ENCODE measurements at places on chromosomes 3 and 15.

DNA sequence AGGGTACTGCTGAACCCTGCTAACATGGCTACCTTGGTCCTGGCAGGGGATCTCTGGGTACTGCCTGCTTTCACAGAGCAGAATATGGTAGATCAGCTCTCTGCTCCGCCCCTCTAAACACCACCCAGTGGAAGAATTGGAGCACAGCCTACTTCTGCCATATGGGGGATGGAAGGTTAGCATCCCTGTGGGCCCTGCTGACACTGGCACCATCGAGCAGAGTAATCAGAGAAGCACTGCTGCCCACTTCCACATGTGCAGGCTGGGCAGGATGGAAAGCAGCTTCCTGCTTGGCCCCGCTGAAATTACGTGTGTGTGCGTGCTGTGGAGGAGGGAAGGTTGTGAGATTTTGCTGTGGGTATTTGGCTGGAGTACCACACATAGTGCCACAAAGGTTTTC, 24.8 kb downstream of the CCR1 start:
- DNase-seq = no peak

DNA sequence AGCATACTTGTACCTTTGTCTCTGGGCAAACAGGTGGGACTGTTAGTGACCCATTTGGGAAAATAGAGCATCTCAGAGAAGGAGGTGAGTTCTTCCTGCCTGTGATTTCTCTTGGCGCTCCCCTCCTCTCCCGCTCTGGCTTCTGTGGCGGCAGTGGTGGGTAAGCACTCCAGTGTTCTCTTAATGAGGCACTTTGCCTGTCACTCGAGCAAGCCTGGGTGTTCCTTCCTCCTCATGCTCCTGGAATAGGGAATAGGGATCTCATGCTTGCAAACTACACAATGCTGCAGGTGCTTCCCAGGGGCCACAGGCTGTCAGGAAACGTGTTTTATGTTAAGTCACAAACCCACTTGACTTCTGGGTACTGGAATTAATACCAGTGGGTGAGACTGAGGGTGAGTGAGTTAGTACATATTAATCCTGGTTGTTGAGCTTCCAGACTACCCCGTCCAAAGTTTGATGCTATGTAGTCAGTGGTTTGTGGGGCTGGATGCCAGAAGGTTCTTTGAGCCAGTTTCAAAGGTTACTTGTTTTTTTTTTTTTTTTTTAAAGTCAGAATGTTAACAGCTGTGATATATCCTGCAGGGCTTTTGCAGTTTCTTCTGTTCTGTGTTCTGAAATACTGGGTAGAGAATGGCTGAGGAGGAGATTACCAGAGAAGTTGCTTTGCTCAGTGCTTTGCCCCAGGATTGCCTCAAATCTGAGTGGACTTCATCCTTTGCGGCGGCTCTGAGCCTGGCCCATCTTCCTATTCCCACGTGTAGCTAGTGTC, 30.5 kb downstream of the EDEM1 start:
- DNase-seq = no peak

- DNase-seq = no peak
Observed at GRCh38 chr15:69161878-69162213, 1.4 kb downstream of the GLCE start.

DNA sequence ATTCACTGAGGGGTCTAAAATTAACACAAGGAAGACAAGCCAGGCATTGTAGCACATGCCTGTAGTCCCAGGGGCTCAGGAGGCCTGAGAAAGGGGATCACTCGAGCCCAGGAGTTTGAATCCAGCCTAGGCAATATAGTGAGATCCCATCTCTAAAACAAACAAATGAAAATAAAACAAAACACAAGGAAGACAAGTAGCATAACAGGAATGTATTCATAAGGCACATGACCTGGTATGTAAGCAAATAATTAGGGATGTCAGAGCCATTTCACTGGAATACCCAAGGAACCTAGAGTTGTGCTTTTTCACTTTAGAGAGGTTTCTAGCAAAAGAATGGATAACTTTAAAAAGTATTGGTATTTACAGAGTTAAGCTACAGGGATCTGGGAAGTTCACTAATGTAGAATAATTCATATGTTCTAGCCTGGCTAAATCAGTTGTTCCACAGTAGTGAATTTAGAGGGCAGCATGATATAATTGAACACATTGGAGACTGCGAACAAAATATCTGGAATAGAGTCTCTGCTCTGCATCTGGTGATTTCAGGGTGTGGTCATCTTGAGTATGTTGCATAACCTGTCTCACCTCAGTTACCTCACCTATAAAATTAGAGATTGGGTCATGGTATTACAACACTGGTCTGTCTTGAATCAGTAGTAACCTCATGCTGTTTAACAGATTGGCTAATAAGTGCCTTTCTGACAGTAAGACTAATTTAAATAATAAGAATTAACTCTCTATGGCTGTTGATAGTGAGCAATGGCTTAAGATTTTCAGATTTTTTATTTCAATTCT, 9.3 kb downstream of the GRAMD1C start:
- DNase-seq = no peak

DNA sequence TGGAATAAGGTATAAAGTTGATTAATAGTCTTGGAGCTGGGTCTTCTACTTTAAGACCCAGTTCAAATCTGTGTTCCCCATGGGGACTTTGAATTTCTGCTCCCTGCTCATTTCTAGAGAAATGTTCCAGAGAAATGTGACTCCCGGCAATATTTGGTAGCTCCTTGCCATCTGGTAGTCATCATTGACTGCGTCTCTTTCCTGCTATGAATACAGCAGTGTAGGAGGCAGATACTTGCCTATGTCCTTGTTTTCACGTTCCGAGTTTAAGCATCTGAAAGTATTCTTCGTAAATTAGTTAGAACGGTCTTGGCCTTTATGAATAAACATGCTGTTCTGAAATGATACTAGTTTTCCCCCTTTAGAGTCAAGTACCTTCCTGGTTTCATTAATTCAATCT, 352.9 kb downstream of the PTPRG start:
- DNase-seq = no peak

DNA sequence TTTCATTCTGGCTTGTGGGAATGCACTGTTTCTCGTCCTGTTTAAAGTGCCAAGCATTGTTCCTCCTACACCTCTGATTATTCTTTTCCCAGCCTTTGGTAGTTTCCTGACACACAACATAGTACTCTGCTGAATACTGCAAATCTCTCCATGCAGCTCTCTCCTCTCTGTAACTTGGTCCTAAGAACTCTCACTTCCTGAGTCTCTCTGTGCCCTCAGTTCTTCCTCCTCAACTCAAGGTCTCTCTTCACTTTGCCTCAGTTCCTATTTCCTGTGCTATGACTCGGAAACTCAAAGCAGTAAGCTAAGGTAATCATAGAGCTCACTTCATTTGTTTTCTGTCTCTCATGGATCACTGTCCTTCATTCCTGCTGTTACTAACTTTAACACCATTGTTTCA, 113.4 kb downstream of the ZNF280D start:
- DNase-seq = no peak

DNA sequence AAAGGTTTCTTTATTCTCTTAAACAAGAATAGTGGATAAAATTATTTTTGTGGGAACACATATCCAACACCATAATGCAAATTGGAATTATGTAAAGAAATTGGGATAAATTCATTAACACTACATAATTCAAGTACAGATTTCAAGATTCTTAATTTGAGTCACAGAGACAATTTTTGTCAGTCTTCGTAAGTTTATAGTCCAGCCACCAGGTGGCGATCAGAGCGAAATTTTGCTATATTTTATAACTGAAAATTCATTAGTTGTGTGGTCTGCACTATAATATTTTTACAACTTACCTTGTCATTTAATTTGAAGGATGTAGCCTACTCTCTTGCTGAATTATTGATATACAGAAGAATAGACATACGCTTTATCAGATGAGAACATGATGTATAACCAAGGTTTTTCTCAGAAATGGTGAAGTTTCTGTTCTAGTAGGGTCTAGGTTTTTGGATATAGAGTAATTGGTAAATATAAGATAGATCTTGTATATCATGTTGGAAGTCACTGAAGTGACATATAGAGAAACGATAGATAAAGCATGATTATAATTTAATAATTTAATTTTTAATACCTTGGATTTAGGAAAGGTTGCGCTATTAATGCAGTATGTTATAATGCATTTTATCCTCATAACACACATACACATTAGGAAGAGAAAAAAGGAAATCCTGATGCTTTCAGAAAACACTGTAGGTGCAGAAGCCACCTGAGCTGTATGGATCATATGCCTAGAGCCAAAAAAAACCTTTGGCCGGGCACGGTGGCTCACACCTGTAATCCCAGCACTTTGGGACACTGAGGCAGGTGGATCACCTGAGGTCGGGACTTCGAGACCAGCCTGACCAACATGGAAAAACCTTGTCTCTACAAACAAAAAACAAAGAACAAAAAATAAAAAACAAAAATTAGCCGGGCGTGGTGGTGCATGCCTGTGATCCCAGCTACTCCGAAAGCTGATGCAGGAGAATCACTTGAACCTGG, 31.7 kb downstream of the PLSCR4 start:
- DNase-seq = no peak

DNA sequence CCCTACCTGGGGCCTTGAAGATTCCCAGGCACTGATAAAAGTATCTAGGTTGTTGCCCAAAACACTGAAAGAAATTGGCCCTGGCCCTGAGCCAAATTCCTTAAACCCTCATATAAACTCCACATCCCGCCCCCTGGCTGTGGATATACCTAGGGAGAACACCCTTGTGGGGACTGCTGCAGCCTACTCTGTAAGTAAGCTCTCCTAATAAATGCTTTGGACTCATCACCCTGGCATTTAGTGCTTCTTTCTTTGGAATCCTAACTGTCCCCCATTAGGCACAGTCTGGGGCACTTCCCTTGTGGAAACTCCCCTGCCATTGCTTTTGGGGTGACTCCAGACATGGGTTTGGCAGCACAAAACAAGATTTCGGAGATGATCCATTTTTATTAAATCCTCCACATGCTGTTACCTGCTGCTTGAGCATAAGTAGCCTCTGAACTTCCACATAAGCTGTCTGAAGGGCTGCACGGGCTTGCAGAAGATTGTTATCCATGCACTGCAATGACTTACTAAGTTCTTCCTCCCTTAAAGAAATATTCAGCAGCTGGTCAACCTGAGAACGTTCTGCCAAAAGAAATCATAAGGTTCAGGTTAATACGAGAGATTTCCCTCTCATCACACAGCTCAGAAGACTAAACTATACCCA, 46.4 kb downstream of the ZNF106 start:
- DNase-seq = no peak

GRCh38 chr3:99896482-99896881, 78.8 kb downstream of the CMSS1 start:
- DNase-seq = no peak

- no peak for DNase-seq
Observed at GRCh38 chr3:94548581-94549316, 485.9 kb downstream of the NSUN3 start.

Measured in RWPE2 (cell line).